Substantia nigra (tissue), 51 donors: ENCODE measurements at places on chromosomes 5 and 9.

- DNase-seq: no peak
These were observed 49.4 kb upstream of the SPATA31C2 start for GRCh38 chr9:88187631-88188030.

GRCh38 chr5:67350618-67351201 is 154.1 kb upstream of the CD180 start:
- DNase-seq: no peak

GRCh38 chr9:23123048-23123632 is 676.5 kb downstream of the DMRTA1 start:
- DNase-seq: no peak

- no peak for DNase-seq
These were observed 6.0 kb upstream of the CCNJL start for GRCh38 chr5:160318409-160318808.

- DNase-seq: no peak
These were observed 160.1 kb upstream of the TAS2R1 start for GRCh38 chr5:9790276-9790675.

GRCh38 chr5:14168793-14169262 is 25.7 kb downstream of the TRIO start:
- no peak for DNase-seq

DNA sequence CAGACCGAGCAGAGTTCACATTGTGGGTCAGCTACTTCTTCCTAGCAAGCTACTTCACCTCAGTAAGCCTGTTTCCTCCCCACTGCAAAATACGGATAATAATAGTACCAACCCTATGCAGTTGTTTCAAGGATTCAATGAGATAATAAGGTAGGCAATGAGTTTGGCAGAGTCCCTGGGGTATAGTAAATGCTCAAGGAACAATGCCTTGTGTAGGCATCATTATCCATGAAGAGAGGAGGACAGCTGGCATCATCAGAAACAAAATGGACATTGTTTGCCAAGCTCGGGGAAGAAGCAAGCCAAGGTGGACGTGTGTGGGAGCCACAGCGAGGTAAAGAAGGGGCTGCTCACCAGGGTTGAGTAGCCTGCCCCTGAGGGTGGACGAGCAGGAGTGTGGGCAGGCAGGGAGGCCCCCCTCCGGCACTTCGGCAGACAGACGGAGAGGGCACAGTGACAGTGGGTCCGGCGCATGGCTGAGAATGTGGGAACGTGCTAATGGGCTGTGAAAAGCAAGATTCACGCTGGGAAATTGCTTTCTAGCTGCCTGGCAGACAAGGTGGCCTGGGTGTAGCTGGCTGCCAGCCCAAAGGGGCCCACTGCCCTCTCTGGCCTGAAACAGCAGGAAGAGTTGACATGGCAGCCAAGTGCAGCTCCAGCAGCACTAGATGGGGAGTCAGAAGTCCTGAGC is 10.1 kb downstream of the CAMK2A start:
- DNase-seq: no peak

- no peak for DNase-seq
These were observed 91.5 kb downstream of the GHR start for GRCh38 chr5:42514754-42515153.

DNA sequence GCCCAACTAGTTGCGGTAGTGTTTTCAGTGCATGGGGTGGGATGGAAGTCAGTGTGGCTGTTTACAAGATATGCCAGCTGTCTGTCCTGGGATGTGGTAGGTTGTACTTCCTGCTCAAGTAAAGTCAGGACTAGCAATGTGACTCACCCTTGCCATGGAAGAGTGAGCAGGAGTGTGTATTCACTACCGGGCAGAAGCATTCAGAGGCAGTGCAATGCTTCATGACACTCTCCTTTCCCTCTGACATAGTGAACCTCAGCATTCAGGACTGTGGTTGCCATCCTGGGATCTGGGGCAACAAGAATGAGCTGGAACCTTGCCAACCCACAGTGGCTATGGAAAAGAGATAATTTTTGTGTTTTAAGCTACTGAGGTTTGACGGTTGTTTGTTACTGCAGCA is 68.9 kb downstream of the BOD1 start:
- no peak for DNase-seq

DNA sequence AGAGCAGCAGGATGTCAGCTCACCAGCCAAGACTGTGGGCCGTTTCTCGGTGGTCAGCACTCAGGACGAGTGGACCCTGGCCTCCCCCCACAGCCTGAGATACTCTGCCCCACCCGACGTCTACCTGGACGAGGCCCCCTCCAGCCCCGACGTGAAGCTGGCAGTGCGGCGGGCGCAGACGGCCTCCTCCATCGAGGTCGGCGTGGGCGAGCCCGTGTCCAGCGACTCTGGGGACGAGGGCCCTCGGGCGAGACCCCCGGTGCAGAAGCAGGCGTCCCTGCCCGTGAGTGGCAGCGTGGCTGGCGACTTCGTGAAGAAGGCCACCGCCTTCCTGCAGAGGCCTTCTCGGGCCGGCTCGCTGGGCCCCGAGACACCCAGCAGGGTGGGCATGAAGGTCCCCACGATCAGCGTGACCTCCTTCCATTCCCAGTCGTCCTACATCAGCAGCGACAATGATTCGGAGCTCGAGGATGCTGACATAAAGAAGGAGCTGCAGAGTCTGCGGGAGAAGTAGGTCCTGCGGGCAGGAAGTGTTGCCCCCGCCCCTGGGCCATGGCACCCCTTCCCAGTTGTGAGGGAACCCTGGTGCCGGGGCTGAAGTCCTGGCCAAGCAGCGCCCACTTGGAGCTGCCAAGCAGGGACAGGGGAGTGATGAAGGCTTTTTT is 108.9 kb downstream of the WNK2 start:
- no peak for DNase-seq

DNA sequence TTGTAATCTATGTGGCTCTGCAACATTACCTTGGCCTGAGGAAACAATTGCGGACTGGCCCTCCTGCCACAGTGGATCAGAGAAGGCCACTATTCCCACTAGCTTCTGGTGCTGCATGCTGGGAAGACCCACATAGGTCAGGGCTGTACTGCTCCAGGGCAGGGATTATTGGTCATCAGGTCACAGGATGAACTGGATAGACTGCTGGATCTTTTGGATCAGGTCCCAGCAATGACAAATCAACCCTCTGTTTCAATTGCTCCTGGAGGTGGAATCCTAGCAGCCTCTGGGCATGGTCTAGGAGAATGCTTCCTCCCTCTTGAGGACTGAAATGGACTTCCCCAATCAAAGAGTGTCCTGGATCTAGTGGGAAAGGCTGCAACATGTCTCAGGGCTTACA is 66.7 kb upstream of the PHF24 start:
- no peak for DNase-seq

- DNase-seq: no peak
These were observed 6.5 kb downstream of the LVRN start for GRCh38 chr5:115968770-115969169.

DNA sequence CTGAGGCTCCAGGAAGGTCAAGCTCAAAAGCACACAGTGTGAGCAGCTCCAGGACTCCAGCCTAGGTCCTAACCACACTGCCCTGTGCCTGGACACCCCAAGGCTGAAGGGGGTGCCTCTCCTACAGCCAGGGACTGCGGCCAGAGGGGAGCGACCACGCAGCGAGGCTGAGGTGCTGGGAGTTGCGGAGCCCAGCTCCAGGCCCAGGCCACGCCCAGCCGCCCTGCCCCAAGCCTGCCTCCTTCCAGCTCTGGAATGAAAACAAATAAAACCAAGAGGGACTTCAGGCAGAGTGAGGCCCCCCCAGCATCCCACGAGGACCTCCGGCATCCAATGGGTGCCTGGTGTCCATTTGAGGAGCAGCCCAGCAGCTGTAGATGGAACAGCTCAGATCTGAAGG is 15.2 kb downstream of the VAV2 start:
- DNase-seq: no peak

DNA sequence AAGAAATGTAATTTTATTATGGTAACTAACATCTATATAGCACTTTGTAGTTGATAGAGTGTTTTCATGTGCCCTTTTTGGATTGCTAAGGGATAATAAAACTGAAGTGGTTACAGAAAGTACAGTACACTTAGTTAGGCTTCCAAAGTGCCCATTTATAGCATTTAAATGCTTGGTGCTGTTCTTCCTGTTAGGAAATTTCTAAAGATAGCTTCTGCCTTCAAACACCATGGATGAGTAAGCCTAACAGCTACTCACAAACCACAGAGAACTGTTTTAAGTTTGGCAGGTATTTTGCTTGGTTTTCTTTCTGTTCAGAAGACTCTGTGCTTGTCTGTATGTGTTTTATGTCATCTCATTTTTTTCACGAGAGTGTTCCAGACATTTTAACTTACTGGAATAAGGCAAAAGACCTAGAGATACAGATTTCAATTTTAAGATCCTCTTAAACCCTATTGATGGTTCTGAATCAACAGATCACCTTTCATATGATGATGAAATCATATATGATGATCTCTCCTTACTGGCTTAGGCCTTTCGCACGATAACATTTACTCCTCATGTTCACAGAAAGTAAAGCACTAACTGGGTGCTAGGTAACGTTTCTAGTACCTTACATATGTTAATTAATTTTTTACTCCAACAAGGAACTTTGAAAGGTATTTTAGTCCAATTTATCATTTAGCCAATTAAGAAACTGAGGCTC is 4.4 kb downstream of the RIMOC1 start:
- no peak for DNase-seq

GRCh38 chr5:170319301-170319700 is 21.7 kb upstream of the LCP2 start:
- no peak for DNase-seq

DNA sequence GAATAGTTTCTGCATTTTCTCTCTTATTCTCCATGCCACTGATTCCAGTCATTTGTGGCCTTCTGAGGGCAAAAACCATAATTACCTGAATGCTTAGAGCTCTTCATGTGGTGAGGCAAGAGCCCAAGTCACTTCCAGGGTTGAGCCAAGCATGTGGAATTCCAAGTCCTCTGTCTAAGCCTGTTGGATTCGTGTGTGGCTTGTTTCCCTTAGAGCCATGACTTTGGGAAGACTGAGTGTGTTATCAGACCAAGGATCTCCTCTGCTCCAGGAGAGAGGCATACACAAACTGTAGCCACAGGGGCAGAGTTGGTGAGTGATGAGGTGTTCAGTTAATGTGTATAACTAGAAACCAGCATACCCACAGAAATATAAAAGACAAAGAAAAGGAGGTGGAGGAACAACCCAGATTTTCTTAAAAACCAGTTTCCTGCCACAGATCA is 27.1 kb downstream of the SLC22A5 start:
- DNase-seq: no peak

DNA sequence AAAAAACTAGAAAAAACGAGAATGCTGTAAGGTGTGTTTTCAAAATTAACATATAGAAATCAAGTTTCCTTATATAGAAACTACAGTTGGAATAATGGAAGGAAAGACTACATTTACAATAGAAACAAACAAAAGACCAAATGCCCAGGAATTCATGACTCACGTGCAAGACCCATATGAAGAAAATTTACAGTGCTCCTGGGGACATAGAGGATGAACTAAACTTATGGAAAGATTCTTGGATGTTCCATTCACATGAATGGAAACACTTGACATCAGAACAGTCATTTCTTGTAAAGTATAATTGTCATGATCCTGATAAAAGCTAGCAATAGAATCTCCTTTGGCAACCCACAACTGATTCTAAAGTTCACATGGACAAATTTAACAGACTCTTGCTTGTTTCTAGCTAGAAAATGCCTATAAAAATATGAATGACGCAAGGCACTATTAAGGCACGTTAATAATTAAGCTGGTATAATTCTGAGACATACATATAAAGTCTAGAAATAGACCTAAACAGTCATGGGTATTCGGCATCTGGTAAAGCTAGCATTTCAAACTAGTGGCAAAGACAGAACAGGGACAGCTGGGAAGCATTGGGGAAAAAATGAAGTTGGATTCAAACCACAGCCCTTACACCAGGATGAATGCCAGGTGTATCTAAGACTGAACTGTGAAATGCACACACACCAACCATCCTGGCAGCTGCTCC is 5.1 kb upstream of the ZFP62 start:
- DNase-seq: no peak

- no peak for DNase-seq
These were observed 451.3 kb downstream of the LRRC70 start for GRCh38 chr5:63029891-63030290.

DNA sequence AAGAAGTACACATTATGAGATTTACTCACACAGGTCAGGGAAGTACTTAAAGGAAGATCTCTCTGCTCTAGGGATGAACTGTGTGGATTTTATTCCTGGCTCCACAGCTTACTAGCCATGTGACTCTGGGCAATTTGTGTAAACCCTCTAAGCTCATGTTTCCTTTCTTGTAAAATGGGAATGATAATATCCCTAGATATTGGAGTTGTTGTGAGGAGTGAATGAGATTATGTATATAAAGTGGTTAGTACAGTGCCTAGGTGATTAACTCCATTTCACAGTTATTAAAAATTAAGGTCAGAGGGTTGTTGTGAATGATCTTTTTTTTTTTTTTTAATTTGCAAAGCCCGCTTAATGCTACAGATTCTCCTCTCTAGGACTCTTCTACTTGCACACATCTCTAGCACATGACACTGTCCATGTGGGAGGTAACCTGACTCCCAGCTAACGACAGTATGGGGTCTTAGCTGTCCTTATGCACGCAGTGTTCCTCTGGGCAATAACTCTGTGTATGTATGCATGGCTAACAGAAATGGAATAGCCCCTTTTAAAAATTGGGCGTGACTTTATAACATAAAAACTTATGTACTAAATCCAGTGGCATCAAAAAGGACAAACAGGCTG is 23.9 kb upstream of the MYOT start:
- DNase-seq: no peak
